ENCODE measurements at places on chromosomes 3 and 15.

GRCh38 chr3:132160198-132160597, 125.4 kb upstream of the CPNE4 start:
- no peak for ATAC-seq

DNA sequence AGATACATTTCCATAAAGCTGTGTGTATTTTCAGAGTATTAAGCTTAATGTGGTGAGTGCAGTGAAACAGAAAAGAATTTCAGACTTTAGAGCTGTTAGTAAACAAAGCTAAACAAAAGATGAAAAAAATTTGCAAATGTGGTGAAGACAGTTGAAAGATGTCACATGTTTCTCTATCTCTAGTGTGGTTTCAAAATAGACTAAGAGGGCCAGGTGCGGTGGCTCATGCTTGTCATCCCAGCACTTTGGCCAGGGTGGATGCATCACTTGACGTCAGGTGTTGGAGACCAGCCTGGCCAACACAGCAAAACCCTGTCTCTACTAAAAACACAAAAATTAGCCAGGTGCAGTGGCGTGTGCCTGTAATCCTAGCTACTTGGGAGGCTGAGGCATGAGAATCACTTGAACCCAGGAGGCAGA, 466.0 kb upstream of the NR2F2 start:
- no peak for ATAC-seq

GRCh38 chr3:48897460-48898376, 964 bp downstream of the SLC25A20 start:
- peak; percentile 9 for ATAC-seq

- peak; percentile 43 for ATAC-seq
These were observed 108.8 kb downstream of the XXYLT1 start for GRCh38 chr3:195162033-195162669.

GRCh38 chr3:6251612-6252400, 609.1 kb upstream of the GRM7 start:
- no peak for ATAC-seq

DNA sequence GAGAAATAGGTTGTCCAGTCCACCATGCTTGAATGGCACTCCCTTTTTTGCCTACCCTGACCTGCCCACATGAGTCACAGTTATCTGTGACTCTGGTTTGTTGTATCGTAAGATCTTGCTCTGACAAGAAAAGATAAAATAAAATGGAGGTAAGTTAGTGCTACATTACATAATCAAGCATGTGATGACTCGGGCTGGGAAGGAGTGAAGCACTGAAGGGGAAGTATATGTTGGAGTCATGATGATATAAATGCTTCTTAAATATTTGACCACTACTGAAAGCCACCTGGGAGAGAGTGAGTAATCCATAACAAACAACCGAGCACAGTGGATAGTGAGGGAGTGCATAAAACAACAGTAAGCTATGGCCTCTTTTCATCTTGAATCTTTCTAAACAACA, 124.4 kb downstream of the SHOX2 start:
- no peak for ATAC-seq

GRCh38 chr3:186128158-186128557, 19.3 kb upstream of the ETV5 start:
- no peak for ATAC-seq

- ATAC-seq, result no peak
These were observed 200.1 kb downstream of the SLC9A9 start for GRCh38 chr3:143648218-143648617.

DNA sequence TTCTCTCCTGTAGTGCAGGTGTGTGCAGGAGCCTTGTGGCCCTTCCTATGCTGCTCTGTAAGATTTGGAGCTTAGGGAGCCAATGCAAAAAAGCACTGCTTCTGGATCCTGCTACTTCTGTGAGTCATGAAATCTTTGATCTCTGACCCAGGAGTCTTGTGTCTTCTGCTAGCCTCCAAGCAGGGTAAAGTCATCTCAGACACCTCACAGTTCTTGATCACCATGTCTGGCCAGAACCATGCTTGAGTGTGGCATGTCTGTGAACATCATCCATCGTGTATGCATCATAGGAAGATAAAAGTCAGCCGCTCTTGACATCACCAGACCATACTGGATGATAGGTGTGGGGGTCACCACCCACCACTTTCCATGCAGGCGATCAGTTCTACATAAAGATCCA, 247.8 kb downstream of the RPLP1 start:
- no peak for ATAC-seq

- ATAC-seq, result no peak
These were observed 315.2 kb upstream of the ROBO2 start for GRCh38 chr3:76724706-76725105.

GRCh38 chr3:16090024-16090423, 84.5 kb upstream of the GALNT15 start:
- ATAC-seq, result peak; percentile 62

DNA sequence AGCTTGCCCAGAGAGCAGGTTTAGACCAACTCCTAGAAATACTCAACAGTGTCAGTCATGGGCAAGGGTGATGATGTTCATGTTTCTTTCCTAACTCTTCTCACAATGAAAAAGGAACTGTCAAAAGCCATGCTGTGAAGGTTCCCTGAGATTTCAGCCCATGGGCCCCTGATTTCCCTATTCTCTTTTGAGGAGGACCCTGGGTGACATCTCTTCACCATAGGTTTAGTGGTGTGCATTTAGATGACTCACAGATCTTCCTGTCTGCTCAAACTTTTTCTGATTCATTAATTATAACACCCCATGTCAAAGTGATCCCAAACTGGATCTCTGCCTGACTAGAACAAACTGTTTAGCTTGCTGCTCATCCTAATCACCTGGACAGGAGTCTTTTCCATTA, 108.0 kb downstream of the BBX start:
- ATAC-seq, result no peak

GRCh38 chr3:147418808-147419701, 9.9 kb downstream of the ZIC1 start:
- ATAC-seq, result no peak

GRCh38 chr3:123261666-123262065, 59.9 kb downstream of the SEC22A start:
- no peak for ATAC-seq

GRCh38 chr3:114597012-114597411, 303.2 kb downstream of the TIGIT start:
- no peak for ATAC-seq

DNA sequence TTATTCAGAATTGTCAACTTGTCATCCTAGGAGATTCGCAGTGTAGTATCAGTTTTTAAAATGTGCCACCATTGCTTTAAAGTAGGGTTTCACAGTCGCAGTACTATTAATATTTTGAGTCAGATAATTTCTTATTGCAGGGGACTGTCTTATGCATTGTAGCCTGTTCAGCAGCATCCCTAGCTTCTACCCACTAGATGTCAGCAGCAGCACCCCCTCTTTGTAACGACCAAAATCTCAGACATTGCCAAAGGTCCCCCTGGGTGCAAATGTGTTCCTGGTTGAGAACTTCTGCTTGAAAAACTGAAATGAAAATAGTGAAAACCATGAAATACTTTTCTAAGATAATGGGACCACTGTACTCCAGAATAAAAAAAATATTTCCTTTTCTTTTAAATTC, 474.8 kb downstream of the CNTN3 start:
- ATAC-seq, result no peak

DNA sequence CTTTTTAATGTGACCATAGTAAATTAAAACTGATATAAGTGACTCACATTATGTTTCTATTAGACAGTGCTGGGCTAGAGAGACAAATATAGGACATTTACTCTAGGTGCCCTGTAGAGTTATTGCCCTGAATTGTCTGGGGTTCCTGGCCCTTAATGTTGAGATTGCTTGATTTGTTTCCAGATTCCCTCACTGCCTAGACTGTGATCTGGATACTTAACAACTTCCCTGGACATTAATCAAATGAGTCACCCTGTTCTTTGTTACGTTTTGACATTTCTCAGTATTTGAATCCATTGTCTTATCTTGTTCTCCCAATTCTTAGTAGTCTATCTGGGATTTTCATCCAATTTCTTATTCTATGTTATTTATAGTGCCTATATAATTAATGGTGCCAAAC, 65.8 kb downstream of the DTWD1 start:
- no peak for ATAC-seq

- no peak for ATAC-seq
These were observed 346.7 kb downstream of the IL20RB start for GRCh38 chr3:137304313-137305056.

- no peak for ATAC-seq
These were observed 4.5 kb upstream of the SSUH2 start for GRCh38 chr3:8648909-8649741.

GRCh38 chr3:9782770-9783169, 9.5 kb downstream of the TADA3 start:
- ATAC-seq, result no peak

- no peak for ATAC-seq
These were observed 1178.1 kb upstream of the GBE1 start for GRCh38 chr3:82939491-82940097.

DNA sequence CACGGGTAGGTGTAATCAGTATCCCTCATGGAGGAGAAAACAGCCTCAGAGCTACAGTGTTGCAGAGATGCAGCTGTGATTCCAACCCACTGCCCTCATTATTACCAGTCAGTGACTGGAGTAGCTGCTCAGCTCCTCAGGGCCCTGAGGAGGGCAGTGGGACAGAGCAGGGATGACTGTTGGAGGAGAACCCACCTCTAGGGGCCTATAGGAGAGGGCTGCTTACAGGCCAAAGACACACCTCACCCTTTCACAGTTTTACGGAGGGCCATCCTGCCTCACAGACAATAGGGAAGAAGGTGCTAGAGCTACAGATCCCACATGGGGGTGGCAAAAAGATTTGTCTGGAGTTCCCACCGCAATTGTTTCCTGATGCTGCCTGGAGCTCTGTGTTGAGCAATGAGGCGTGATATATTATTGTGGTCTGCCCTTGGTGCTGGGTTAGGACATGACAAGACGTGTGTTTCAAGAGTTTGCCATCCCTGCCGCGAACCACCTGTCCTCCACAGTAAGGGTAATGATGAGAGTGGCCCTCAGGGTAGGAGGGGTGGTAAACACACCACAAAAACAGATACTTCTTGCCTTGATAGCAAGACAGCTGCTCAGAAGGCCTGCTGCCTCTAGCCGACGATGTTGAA, 140.5 kb upstream of the TPM1 start:
- no peak for ATAC-seq

DNA sequence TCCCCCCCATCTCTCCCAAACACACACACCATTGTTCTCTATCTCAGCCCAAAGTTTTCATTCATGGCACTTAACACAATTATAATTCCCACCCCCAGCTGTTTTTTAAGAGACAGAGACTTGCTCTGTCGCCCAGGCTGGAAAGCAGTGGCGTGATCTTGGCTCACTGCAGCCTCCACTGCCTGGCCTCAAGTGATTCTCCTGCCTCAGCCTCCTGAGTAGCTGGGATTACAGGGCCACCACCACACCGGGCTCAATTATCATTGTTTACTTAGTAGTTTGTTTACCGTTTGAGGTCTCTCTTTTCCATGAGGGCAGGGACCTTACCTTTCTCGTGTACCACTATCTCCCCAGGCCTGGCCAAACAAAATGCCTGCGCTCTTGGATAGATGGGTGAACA, 79.8 kb upstream of the RAD18 start:
- ATAC-seq, result no peak

DNA sequence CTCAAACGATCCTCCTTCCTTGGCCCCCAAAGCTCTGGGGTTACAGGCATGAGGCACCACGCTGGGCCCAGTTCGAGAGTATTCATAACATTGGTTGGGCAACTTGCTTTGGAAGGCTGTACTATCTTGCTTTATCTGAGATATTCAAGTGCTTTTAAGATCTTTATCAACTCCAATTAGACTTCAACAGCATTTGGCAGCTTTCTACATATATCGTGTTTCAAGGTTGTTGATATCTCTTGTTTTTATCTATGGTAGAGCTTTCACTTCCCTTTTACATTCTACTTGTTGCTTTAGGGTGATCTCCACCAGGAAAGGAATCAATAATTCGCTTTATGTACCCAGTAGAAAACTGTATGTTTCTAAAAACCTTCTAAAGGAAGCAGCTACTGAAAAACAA, 395.3 kb downstream of the IL5RA start:
- ATAC-seq, result no peak

GRCh38 chr3:104396974-104397669, 969.6 kb upstream of the ALCAM start:
- ATAC-seq, result no peak

DNA sequence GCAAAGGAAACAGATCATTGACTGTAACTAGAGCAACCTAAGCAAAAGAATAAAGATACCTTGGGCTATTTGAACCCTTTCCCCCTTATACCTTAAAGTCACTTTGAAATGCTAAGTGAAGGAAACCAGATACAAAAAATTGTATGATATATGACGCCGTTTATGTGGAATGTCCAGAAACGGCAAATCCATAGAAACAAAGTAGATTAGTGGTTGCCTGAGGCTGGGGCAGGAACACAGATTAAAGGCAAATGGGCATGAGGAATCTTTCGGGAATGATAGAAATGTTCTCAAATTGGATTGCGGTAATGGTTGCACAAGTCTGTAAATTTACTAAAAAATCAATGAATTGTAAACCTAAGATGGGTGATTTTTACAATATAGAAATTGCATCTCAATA, 160.1 kb upstream of the CCDC54 start:
- ATAC-seq, result no peak

DNA sequence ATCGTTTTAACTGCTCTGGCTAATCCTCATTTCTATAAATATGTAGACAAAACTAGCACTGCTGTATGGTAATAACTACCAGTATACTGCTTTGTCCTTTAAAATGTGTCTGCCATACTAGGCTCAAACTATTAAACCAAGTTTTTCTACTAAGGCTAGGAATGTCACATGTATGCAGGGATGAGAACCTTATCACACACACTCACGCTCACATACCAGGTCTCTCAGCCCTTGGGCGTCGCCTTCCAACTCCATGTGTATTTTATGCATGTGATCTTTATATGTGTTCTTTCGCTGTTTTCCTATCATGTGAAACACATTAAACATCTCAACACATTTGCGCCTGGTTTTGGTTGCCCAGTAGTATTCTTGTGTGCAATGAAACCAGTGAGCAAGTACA, 32.6 kb downstream of the ATP2C1 start:
- no peak for ATAC-seq

DNA sequence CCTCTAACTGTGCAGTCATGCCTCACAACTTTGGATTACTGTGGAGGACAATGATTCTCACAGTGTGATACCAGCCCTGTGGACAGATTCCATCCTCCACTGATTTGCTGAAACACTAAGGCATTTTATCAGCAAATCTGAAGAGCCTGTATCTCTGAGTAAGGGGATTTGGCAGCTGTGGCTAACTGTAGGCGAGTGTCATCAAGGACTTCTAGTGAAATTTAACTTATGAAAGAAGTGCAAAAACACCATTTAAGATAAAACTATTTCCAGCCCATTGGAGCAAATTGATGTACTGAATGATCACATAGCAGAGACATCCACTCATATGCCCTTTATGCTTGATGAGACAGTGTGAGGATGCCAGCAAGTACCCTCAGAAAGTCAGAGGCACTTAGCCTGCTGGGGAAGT, 13.9 kb upstream of the TMPRSS7 start:
- no peak for ATAC-seq

- no peak for ATAC-seq
These were observed 1018.0 kb downstream of the NTRK3 start for GRCh38 chr15:87238451-87239068.
